DMS53 (cell line): ENCODE measurements at places on chromosomes 3 and 15.

- no peak for DNase-seq
These were observed 15.5 kb upstream of the VIPR1 start for GRCh38 chr3:42486814-42487565.

GRCh38 chr15:65835447-65835846 lies 33.8 kb upstream of the RAB11A start:
- DNase-seq = peak; percentile 62

- DNase-seq = peak; percentile 16
These were observed 580 bp upstream of the FXR1 start for GRCh38 chr3:180911876-180912303.

- DNase-seq = no peak
These were observed 9.8 kb downstream of the NBEAL2 start for GRCh38 chr3:46989146-46989810.

- DNase-seq = no peak
These were observed 6.3 kb downstream of the CMTM7 start for GRCh38 chr3:32397941-32398340.

- DNase-seq = peak; percentile 20
These were observed 61.2 kb upstream of the MCF2L2 start for GRCh38 chr3:183489455-183490210.

DNA sequence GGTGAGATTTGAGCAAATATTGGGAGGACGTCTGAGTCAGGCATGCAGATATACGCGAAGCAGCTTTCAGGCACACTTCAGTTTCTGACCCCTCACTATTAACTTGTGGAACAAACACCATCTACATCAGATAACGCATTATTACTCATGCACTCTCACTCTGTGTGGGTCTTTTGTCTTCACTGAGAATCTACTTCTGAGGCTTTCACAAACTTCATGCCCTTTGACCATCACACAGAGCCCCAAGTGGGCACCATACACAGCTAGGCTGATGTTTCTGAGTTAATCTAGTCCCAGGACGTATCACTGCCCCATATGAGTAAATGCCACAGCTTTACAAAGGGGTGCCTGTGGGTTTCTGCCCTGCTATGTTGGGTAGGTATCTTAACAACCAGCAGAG lies 39.6 kb upstream of the IP6K2 start:
- DNase-seq = no peak
